ENCODE measurements at places on chromosomes 2 and 18.

DNA sequence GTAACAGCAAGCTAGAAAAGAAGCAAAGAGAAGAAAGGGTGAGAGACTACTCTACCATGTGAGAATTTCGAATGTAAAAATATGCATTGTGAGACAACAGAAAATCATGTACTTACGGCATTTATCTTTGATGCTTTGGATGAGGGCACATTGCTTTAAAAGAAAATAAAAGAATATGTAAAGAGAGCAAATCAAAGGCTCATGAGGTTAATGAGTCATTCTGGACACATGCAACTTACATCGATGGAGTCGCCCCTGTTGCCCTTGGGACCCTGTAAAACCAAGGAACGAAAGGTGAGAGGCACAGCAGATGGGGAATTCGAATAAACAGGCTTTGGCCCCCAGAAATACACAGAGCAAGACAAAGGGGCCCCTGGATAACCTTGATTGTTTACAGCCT lies 69.0 kb downstream of the COL6A3 start:
- DNase-seq = no peak

DNA sequence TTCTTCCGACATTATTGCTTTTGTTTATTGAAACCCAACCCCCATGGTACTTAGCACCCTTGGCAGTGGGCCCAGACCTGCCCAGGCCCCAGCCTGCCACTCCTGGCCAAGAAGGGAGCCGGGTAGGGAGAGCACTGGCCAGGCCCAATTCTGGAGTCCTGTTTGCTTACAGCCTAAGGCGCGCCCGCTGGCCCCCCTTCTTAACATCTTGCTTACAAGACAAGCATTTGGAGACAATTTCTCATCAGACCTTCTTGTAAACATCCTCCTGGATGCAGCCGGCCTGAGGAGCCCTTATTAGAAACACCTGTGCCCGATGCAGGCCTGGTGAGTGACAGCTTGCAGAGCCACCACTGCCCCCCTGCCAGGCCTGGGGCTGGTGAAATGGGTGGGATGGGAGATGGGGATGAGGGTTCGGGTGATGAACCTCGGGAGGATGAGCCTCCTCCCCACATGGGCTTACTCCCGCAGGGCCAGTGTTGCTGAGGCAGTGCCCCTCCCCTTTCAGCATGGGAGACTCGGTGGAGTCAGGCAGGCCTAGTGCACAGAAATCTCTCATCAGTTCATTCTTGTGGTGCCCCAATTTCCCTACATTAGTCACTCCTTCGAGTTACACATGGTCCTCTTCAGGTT lies 217.5 kb downstream of the CYP26B1 start:
- no peak for DNase-seq

DNA sequence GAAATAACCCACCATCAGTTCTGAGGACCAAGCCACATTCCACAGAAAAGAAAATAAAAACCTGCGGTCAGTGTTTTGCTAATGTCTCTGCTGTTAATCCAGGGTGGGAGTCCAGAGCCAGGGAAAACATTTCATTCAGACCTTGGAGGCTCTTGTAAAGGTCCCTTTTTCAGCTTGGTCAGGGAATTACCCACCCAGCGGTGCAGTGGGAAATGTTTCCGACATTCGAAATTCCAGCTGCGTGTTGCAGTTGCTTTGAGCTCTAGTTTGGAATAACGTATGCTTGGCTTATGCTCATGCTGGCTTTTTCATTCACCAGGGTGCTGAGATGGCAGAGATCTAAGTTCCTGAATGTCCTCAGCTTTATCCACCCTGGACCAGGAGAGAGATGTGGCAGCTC lies 219.1 kb downstream of the TRIB2 start:
- no peak for DNase-seq

DNA sequence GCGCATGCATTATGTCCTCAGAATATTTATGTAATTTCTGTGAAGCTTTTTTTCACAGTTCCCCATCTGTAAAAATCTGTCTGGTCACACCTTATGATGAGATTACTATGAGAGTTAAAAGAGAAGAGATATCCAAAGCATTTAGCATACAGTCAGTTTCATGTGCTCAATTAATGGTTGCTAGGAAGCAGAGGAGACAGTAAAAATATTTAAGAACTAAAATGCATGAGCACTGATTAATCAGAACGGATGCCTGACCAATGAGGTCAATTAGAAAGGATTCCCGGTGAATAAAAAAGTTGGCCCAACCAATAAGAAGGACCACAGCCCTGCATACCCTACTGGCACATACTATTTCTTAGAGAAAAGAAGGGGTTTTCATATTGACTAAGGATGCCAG lies 12.0 kb upstream of the CRIM1 start:
- no peak for DNase-seq

DNA sequence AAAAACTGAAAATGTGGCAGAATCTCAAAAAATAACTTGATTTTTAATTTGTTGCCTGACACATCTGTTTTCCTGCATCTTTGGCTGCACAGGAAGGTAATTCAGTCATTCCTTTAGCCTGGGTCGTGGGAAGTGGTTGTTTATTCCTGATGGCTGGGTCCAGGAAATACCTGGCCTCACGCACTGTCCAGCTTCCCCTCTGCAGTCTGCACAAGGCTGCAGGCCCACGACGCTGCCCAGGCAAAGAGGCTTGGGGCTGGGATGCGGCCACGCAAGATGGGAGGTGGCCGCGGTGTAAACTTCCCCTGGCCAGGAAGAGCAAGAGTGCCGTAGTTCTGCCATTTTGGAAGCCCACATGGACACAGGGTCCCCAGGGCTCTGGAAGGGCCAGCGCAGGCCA lies 28.2 kb downstream of the TSHZ1 start:
- DNase-seq = no peak

GRCh38 chr2:138503087-138503442 lies 1.5 kb downstream of the SPOPL start:
- DNase-seq = no peak

DNA sequence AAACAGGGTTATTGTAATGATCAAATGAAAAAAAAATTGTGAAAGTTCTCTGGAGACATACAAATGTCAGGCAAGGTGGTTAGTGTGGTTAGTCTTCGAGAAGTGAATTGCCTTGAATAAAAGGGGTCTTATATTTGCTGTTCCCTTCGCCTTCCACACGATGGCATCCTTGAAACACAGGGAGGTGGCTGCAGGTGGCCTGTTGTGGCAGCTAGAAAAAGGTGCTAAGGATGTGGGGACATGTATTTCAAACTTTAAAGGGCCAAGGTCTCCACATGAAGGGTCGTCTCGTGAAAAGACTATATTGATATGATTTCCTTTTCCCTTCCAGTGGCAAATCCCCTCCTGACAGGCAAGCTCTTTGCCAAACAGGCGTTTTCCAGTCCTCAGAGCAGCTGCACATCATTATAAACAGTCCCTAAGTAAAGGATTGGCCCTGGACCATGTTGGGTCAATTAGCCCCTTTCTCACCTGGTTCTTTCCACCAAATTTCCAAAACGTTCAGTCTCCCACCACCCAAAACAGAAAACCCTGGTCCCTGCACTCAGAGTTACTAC lies 68.5 kb downstream of the COPS8 start:
- no peak for DNase-seq

- no peak for DNase-seq
Measured at GRCh38 chr2:183390109-183390508, 265.9 kb downstream of the NUP35 start.

DNA sequence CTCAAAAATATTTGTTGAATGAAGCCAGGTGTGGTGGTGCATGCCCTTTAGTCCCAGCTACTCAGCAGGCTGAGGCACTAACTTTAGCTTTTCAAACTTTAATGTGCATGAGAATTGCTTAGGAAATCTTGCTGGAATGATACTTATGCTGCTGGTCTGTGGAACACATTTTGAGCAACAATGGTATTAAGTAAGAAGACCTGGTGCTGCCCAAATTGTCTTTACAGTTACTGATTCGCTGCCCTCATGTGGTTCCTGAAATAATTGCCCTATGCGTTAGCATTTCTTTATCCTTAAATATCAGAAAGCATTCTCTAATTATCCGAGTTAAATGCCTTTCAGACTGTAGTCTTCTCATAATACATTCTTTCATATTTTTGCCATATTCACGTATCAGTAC lies 76.0 kb upstream of the SESTD1 start:
- no peak for DNase-seq

GRCh38 chr2:134973241-134974138 lies 54.9 kb downstream of the CCNT2 start:
- DNase-seq = no peak

DNA sequence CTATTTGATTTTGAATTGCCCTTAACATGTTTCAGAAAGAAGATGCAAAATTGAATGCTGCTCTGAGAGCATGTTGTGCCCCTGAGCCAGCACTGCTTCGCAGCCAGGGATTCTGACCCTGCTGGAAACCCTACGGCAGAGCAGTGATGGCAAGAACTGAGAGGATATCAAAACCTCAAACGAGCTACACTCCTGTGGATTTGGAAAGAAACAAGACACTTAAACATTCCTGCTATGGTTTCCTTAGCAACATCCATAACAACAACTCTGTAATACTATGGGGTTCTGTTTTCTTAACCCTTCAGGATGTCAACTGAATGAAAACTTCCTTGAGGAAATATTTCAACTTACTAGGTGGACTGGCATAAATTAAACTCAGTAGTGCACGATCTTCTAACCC lies 649.1 kb downstream of the NYAP2 start:
- no peak for DNase-seq

DNA sequence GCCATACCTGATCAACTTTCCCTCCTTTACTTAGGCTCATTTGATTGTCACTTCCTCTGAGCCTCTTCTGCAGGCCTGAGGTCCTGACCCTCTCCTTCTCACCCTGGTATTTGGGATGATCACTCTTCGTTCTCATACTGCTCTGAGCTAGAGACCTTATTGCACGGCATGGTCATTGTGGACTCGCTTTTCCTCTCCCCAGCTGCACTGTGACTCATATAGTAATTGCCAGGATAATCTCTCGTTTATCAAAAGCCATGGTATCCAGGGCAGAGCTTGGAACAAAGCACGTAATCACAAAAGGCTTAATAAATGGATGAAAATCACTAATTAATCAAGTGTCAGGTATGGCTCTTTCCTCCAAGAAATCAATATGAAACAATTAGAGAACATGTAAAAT lies 40.9 kb upstream of the TRIB2 start:
- no peak for DNase-seq

- no peak for DNase-seq
Measured at GRCh38 chr18:55400081-55400480, 187.9 kb downstream of the TCF4 start.

GRCh38 chr2:36489281-36489680 lies 108.7 kb downstream of the FEZ2 start:
- DNase-seq = no peak

- no peak for DNase-seq
Measured at GRCh38 chr18:3041843-3042242, 28.9 kb upstream of the LPIN2 start.

- DNase-seq = no peak
Measured at GRCh38 chr2:75018162-75018561, 59.7 kb downstream of the POLE4 start.

DNA sequence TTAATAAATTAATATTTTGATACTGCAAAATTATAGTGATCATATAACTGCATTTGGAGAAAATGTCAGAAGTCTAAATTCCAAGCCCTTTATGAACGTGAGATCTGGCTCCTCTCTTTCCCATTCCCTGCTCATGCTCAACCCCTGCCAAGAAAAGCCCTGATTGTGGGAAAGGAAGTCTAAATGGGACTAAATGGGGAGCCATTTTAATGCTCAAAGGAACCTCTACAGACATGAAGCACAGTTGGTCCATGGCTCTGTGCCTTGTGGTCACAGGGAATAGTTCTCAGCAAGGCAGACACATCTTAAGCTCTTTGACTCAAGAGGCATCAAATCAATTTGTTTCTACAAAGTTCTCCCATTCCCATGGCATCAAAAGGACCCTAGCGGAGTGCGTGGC lies 29.3 kb upstream of the INSIG2 start:
- DNase-seq = no peak

DNA sequence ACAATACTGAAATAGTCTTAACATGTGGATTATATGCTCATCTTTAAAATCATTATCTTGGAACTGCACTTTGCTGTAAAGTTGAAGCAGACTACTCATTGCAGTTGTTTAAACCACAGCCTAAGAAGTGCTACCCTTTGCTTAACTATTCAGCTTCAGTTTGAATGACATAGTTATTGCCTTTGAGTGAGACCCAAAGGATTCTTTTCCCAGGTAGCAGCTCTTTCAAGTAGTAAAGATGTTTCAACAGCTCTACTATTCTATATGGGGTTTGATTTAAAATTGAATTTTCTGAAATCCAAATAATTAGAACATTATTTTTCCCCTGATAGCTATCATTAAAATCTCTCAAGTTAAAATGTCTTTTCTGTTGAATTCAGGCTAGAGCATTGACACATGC lies 1.1 kb downstream of the SCG2 start:
- DNase-seq = no peak

DNA sequence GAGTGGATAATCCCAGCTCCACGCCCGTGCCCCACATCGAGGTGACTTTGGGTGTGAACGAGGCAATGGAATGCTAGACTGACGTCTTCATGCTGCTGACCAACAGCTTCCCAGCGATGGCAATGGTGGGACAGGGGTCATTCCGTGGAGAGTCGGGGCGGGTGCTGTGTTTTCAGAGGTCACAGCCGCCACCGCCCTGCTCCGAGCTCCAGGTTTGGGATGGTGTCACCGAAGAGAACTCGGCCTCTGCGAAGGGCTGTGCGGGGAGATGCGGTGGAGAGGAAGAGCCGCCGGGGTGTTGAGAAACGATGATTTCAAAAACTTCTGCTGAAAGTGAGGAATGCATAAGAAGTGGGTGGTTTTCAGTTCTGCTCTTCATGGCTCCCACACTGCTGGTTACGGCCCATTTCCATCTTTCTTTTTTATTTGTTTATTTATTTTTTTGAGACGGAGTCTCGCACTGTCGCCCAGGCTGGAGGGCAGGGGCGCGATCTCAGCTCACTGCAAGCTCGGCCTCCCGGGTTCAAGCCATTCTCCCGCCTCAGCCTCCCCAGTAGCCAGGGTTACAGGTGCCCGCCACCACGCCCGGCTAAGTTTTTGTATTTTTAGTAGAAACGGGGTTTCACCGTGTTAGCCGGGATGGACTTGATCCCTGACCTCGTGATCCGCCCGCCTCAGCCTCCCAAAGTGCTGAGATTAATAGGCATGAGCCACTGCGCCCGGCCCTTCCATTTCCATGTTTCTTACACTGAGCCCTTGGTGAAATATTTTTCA lies 142.6 kb downstream of the RTP5 start:
- no peak for DNase-seq

GRCh38 chr2:156394033-156394741 lies 42.0 kb upstream of the GPD2 start:
- no peak for DNase-seq

- no peak for DNase-seq
Measured at GRCh38 chr2:139478165-139478914, 698.1 kb upstream of the NXPH2 start.

All from activated naive CD4-positive, alpha-beta T cell (primary cell).